ENCODE measurements at places on chromosomes 7 and 10.

DNA sequence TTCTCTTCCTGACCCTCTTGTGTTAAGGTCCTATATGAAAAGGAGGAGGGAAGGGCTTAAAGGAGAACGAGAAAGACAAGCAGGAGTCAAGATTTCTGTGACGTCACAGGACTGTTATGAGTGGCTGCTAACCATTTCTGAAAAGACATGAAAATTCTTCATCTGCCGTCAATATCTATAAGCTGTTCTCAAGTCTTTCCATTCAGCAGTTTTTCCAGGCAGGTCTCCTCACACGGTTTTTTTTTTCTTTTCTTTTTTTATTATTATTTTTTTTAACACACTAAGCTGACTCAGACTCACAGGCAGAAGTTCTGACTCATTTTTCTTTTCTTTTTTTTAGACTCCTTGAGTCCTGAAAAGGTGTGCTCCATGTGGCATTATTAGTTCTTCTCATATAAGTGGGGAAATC lies 72.0 kb downstream of the DGKI start:
- DNase-seq = no peak

GRCh38 chr7:66258409-66258808 lies 53.3 kb downstream of the TPST1 start:
- DNase-seq = no peak

DNA sequence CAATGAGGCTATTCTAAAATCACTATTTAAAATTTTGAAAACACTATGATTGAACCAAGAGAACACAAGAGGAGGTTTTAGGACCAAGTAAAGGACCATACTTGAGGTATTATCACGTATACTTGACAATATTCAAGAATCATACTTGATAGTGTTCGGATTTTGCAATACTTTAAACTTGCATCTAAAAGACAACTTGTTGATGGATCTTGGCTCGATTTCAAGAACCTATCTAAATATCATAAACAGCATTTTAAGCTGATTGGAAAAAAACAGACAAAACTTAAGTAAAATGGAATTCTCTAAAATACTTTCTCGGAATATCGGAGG lies 1.3 kb downstream of the NAMPT start:
- DNase-seq = no peak

- no peak for DNase-seq
Observed at GRCh38 chr10:97937928-97938327, 88.3 kb downstream of the GOLGA7B start.

DNA sequence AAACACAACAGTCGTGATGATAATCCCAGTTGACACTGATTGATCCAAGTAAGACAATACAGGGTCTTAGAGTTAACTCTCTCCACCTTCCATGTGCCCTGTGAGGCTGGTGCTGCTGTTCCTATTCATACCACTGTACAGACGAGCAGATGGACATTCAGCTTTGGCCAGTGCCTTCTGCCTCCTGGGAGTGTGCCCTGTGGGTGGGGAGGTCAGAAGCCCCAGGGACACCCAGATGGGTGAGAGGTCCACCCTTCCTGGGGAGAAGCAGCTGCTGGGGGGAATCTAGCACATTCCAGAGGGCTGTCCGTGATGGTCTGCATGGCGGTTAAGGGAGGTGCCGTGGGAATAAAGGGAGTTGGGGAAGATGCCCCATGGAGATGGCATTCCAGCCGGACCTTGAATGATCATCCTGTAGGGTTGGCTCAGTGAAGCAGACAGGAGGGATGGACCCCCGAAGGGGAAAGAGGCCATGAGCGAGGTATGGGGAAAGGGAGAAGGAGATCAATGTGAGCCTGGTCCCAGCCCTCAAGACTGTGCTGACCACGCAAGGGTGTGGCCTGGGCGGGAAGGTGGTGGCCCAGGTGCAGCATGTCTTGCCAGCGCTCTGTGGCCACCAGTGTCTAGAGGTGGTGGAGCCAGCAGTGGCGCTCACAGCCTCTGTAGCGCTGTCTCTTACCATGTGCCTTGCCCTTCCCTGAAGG lies 74.0 kb downstream of the ADCY1 start:
- no peak for DNase-seq

- no peak for DNase-seq
Observed at GRCh38 chr10:3485057-3485686, 299.8 kb downstream of the KLF6 start.

DNA sequence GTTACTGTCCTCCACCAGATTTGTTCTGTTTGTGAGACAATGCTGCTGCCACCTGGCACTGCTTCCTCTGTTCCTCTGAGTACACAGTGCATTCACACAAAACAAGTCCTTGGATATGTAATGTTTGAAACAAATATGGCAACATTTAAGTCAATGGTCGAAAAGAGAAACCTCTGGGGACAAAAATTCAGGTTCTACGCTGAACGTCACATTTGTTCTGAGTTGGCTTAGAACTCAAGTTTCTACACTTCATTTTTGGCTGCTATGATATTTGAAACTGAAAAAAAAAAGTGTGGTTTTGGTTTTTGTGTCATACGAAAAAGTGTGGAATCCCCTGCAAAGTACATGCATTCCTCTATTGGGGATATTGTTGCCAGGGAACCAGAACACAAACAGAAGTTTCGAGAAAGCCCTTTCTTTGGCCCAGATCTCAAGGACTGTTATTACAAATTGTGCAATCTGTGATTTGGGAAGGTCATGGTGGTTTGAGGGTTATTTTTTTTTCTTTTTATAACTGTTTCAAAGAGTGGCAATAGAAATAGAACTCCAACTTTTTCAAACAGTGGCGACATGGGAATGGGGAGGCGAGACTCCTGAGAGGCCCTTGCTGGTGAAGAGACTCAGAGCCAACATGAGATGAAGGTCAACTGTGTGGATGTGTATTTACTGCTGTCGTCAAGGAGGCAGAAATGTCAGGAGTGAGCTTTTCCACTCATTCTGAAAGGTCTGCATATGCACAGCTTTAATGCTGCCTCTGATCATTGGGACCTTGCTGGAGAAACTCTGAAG lies 127.5 kb downstream of the CUBN start:
- DNase-seq = no peak

DNA sequence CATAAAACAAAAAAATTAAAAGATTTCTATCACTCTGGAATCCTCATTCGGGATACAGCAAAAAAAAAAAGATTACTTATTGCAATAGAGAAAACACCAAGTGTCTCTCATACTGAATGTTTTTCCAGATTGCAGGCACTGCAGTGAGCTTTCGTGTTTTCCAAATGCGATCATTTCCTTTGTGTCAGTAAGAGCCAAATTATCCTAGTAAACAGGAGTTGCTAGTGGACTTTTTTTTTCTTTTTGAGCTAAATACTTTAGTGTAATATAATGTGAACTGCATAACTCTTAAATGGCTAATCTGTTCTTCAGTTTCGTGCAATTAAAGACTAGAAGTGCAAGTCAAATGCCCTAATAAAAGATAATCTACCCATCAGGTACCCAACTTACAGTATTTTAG lies 44.4 kb upstream of the TOMM7 start:
- DNase-seq = no peak

- DNase-seq = no peak
Observed at GRCh38 chr10:84452003-84452402, 123.6 kb downstream of the CCSER2 start.

DNA sequence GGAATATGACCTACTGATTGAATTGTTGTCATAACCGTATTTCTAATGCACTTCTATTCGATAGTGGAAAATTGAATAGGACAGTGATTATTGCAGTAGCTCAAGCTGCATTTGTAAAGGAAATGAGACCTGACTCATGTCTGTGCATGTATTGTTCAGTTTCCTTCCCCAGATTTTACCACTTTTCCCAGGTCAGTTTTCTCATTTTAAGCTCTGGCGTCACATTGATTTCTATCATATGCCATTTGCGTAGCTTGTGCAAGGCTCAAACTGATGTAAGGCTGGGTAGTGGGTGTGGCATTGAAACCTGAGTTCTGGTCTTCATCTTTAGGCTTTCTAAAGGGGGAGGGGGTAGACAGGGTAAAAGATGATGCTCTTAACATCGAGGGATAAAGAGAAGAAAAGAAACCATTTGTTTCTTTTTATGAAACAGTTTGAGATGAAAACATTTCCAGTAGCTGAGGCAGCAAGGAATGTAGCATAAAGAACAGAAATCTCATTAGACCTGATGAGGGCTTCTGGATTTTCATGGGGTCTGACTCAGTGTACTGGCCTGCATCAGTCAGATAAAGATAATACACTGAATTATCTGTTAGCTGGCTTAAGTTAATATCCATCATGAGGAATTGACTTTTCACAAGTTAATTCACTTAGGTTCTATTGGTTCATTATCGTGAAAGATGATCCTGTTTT lies 182.3 kb upstream of the CDCA7L start:
- no peak for DNase-seq

DNA sequence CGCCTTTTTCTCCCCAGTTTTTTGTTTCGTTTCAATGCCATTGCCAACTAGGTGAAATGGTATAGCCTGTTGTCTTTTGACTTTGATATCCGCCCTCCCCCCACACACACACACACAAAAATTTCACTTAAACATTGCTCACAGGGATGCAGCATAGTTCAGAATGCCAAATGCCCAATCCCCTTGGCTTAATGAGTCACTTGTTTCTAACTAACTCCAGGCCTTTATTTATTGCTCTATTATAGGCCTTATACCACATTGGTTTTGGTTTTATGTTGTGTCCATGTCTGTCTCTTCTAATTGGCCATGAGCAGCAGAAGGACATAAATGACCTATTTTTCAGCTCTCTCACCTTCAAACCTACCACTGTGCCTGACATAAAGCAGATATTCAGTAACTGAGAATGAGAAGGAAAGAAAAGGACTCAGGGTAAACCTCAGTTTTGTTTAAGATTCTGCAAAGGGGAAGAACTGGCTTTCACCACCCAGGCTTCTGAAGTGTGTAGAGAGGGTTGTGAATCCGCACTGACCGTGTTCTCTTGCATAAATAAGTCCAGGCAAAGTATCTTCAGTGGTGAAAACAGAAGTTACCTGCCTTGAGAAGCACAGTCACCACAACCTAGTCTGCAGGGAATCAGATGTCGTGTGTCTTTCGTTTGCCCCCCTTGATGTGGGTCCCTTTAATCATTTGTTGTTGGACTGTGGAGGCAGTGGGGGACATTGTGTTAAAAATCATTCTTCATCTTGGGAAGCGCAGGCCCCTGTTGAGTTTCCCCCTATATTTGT lies 139.8 kb downstream of the CELF2 start:
- DNase-seq = no peak
